ENCODE measurements at places on chromosomes 11 and 22.

DNA sequence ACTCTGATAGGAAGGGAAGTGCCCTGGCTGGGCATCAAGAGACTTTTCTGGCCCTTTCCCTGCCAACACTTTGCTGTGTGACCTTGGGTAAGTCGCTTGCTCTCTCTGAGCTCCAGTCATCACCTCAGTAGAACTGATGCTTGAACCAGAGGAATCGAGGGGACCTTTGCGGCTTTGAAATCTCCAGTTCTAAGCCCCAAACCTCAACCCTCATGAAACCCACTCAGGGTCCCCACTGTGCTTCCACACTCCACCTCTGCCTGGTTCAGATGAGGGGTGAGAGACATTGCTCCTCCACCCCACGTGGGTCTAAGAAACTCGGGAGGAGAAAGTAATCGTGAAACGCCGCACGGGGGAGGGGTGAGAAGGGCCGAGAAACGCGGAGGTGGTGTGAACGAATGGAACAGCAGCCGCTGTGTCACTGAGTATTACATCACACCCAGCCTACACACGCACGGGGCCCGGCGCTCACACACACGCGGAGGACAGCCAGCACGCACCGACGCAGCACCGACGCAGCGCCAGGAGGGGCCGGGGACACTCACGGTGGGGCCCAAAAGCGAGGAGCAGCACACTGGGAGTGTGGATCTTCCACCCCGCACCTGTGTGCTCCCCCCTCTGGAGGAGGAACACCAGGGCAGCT, 4.3 kb downstream of the RTN4RL2 start:
- DNase-seq: no peak

DNA sequence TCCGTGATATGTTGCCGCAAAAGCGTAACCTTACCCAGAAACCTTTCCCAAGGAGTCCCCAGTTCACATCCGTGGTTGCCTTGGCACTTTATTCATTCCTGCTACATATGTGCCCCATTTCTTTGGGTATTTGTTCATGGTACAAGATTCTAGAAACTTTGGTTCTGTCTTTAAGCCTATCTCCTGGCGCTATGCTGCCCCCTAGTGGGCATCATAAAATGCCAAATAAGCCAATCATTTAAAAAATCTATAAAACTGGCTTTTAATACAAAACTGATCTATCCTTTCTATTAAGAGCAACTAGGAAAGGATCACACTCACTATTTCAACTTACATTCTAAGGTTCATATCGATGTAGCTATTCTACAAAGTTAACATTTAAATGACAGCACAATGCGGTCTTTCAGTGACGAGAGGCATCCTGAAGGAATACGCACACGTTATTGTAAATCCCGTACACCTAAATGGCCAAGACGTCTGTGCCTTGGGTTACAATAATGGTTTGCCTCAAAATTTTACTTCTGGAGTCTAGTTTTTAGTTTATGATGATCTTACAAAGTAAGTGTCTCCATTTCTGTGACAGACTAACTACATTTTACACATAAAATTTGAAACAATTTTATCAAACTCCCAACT, 16.2 kb downstream of the PIWIL3 start:
- DNase-seq: peak; percentile 42

DNA sequence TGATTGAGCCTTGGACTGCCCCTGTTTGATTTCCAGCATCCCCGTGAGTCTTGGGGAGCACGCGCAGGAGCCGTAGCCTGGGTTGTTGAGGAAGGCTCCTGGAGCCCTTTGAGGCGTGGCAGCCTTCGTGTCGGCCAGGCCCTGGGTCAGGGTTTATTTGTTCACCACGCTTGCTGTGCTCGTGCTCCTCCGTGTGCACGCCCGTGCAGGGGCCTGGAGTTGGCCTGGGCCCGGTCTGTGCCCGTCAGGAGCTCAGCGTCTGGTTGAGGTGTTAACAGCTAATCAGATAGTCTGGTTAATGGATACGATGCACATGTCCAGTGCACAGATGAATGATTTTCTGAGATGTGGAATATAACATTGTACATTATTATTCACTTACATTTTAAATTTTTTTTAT, 8.0 kb downstream of the IGHMBP2 start:
- DNase-seq: no peak

DNA sequence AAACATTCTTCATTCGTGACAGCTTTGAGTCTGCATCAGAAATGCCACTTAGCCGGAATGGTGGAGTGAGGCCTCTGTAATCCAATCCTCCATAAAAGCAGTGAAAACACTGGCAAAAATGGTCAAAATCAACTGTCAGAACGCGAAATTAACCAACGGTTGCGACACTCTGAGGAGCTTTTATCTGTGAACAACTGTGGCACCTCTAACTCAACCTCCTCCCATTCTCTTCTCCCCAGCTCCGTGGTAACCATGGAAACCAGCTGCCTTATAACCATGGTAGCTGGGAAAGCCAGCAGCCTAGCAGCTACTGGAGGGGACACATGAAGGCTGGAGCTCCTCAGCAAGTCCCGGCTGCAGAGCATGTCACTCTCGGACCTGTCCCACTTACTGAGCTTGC, 20.3 kb downstream of the AP2A2 start:
- no peak for DNase-seq

DNA sequence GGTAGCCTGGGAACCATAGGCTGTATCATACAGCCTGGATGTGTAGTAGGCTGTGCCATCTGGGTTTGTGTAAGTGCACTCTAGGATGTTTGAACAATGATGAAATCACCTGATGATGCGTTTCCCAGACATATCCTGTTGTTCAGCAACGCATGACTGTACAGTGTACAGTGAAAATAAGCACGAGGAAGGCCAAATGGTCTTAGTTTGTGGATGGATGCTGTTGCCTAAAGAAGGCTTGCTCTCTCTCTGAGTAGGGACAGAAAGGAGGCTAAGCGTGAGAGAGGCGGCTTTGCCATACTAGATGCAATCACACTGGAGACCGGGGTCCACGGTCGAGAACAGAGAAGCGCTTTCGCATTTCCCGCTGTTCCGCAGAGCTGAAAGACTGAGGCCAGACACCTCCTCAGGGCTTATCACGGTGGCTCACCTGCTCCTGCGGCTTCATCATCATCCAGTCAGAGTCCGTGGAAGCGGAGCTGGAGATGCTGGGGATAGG, 27.6 kb upstream of the APLP2 start:
- no peak for DNase-seq

DNA sequence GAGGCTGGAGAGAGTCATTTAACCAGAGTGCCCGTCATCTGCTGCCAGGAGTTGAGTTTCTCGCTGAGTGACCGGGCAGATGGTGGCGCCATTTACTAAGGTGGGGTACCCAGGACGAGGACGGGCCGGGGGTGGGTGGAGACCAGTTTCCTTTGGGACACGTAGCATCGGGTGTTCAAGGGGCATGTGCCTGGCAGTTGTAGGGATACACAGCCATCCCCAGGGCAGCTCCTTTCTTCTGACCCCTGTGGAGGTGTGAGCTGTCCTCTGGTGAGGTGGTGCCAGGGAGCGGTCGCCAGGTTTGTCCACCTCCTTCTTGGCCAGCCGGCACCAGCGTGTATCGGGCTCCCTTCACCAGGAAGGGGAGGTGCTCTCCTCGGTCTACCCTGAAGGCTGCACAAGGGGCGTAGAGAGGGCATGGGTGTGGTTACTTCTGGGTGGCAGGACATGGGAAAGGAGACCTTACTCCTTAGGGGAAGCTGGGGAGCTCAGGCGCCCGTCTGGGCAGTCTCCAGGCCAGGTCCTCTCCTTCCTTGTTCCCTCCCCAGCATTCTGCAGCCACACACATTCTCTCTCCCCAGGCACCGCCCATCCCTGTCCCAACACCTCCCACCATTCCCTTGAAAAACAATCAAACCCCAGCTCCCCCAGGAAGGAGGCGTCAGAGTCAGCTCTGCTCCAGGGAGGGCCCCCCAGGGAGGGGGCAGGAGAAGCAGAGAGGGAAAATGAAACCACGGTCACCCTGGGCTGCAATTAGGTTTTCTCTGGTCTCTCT, 10.3 kb upstream of the MB start:
- DNase-seq: peak; percentile 82

- DNase-seq: no peak
Measured at GRCh38 chr11:532527-532985, 2.8 kb downstream of the HRAS start.

- DNase-seq: no peak
Measured at GRCh38 chr22:16963189-16963945, 44.7 kb downstream of the GAB4 start.

- DNase-seq: no peak
Measured at GRCh38 chr11:132052904-132053303, 682.5 kb downstream of the NTM start.

- DNase-seq: no peak
Measured at GRCh38 chr11:126755526-126755925, 245.0 kb downstream of the KIRREL3 start.

DNA sequence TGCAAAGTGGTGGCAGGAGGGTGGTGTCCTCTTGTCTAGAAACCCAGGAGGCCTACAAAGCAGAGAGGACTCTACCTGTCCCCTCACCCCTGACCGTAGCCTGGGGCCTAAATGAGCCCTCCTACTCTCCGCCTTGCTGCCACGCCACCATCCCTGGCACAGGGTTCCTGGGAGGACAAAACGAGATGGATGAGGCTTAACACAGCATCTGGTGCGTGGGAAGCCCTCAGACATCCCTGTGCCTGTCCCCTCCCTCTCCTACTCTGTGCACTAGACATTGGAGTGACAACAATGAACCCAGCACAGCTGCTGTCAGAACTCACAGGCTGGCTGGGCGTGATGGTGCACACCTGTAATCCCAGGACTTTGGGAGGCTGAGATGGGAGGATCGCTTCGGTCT, 36.4 kb upstream of the DKK3 start:
- no peak for DNase-seq

DNA sequence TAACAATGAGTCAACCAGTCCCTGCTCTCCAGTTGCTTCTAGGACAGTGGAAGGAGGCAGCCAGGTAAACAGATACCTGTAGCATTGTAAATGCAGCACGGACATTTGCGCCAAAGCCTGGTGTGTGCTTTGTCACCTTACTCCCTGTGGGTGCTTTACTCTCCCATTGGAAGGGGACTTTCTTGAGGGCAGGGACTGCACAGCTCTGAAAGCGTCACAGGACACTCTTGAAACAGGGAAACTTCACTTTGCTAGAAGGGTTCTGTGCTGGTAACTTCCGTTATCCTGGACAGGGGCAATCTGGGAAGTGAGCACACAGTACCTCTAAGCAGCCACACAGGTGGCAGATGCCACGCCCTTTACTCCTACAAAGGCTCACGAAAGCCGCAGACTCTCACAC, 99.8 kb downstream of the MYO18B start:
- no peak for DNase-seq

- DNase-seq: no peak
Measured at GRCh38 chr11:76781807-76782530, 1.2 kb upstream of the TSKU start.

- no peak for DNase-seq
Measured at GRCh38 chr22:25281675-25282345, 62.4 kb downstream of the CRYBB2 start.

- no peak for DNase-seq
Measured at GRCh38 chr11:36500315-36500721, 9.8 kb downstream of the TRAF6 start.

GRCh38 chr11:10930972-10931760, 73.3 kb upstream of the ZBED5 start:
- peak; percentile 54 for DNase-seq

DNA sequence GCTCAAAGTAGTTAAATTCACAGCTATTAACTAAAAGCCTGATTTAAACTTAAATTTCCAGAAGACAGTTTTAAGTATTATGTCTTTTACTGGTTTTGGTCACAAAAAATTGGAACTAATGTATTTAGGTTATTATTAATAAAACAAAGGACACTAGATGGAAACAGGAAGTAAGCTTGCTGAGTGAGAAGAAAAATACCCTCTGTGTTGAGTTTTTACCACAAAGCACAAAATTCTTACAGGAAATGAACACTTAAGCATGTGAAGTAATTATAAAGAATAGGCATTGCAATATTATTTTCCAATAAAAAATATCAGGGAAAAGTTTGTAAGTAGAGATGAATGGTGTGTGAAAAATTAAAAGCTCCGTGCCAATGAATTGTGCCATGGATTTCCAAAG, 46.3 kb downstream of the PIK3C2A start:
- no peak for DNase-seq

DNA sequence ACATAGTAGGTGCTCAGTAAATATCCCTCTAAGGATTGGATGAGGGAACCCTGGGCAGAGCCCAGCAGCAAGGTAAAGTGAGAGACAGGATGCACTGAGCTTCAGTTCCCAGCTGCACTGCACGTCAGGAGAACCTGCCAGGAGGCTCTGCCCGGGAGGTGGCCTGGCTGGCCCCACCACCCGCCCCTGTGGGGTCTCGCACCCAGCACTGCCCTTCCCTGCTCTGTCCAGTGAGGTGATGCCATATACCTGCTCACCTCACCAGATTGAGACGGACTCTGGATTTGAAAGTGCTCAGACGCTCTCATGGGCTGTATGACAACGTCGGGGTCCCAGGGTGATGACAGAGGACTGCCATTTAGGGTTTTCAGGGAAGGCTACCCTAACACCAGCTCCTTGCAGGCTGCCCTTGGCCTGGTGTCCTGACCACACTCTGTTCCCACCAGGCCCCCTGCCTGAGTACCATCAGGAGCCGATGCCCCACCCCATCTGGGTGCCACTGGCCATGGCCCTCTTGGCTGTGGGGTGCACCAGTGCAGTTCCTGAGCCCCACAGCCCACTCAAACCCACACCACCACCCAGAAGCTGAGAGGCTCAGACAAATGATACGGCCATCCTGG, 61.7 kb upstream of the FGF3 start:
- no peak for DNase-seq

GRCh38 chr22:26238596-26238995, 69.3 kb downstream of the SEZ6L start:
- no peak for DNase-seq

DNA sequence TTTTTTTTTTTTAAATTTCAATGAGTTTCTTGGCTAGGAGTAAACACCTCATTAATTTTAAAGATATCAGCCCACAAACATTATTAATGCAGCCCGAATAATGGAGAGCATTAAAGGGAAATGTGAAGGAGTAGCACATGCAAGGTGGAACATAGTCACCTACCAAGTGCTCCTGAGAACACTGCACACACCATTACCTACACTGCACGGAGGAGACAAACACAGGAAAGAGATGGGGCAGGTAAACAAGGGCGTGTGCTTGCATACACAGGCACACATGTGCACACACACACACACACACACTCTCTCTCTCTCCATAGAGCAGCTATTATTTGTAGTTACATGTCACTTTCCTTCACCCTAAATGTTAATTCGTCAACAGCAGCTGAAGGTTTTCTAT, 30.2 kb downstream of the HTR3B start:
- DNase-seq: no peak

DNA sequence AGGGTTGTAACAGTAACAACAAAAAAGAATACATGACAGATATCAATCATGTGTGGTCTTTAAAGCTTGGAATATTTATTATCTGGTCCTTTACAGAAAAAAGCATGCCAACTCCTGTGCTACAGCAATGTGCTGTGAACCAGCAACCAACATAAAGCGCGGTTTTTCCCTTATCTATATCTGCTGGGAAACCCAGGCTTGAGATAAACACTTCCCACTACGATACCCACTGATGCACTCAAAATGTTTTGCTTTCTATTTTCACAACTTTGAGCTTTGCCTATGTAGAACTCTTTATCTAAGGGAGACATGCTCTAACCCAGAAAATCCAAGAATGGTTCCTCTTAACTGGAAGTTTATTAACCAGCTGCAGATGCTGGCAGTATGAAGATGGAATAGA, 19.0 kb downstream of the ZBED5 start:
- DNase-seq: no peak
